ENCODE measurements at places on chromosomes 12 and 14.

DNA sequence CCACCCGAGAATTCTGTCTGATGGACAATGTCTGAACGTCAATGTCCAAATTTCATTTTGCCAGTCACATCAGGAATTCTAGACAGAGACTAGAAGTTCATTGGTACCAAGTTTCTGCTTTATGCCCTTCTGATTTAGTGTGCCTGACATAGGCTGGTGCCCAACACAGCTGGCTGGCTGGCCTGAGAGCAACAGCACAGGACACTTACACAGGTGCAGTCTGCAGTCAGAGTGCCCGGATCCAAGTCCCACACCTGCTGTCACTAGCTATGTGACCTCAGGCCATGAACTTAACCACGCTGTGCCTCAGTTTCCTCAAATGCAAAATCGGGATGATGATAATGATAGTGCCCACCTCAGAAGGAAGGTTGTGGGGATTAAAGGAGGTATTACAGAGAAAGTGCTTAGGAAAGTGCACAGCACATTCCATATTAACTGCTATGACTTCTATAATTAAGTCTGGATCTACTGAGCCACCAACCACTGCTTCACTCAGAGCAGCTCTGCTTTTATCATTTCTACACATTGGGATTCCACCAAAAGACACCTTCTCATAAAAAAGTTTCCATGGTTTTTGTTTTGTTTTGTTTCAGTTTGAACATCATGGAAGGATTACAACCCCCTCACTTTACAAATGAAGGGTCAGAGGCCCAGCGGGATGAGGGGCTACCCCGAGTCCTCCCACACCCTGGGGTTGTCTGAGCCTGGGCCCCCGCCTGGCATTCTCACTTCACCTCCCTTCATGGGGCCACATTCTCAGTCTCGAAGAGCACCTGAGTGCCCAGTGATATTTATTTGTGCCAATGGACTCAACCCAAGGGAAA lies 168.8 kb upstream of the BCL2L14 start:
- DNase-seq = no peak

- DNase-seq = no peak
Measured at GRCh38 chr14:92495027-92495426, 18.6 kb upstream of the RIN3 start.

DNA sequence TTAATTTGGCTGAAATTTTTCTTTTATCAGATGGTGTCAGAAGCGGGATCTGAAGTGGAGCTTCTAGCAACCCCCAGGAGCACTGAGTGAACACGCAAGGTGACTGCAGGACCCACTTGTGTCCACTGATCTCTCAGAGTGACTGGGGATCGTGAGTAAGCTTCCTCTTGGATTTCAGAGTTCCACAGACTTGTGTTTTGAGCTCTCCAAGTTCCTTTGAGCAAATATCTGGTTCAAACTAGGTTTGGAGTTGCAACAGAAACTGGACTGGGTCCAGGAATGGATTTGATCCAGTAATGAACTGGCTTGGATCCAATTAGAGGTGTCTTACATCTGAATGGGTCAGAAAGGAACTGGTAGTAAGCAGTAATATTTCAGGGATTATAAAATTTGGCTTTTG lies 24.7 kb upstream of the B4GALNT1 start:
- DNase-seq = no peak

- DNase-seq = no peak
Measured at GRCh38 chr12:6367969-6368892, 7.1 kb downstream of the SCNN1A start.

- no peak for DNase-seq
Measured at GRCh38 chr14:56100556-56100955, 17.7 kb upstream of the PELI2 start.

DNA sequence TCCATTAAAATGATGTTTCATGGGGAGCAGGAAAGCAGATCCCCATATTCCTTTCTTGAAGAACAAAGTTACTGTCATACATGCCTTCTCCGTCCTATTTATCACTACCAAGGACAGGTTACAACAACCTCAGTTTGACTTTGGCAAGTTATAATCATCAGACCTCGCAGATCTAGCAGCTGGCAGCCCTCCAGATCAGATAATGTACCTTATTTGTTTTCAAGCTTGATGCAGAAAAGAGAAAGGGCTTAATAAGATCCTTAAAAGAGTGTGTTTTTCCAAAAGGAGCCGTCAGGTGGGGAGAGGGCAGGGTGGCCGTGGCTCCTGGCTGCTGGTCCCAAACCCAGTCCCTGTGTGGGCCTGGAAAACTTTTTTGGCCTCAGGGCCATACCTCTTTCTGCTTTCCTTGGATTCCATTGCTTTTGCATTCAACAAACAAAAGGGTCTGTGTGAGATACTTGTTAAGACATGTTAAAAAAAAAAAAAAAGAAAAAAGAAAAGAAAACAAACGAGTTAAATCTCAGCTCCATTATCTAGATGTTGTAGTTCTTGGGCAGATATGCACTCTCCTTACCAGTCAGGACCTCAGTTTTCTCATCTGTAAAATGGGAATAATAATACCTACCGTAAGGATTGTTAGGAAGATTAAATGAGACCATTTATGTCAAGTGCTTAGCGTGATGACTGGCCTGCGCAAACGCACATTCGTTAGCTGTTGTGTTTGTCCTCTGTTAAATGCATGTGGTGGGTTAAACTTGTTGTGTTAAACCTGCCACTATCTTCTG lies 64.6 kb downstream of the B4GALNT3 start:
- no peak for DNase-seq

DNA sequence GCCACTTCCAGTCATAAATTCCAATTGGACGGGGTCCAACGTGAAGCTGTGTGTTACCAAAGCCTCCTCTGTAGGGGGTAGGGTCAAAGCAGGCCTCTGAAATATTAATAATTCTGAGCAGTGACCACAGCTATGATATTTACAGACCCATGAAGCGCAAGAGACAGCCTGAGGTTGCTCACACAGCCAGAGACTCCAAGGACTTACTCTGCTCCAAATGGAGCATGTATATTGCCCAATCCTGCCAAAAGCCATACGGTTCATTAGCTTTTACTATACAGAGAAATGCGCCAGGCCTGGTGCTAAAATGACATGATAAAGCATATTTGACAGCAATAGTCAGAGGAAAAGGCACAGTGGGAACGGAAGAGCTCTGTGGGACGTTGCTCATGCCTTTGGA lies 151.3 kb downstream of the PAH start:
- DNase-seq = no peak

DNA sequence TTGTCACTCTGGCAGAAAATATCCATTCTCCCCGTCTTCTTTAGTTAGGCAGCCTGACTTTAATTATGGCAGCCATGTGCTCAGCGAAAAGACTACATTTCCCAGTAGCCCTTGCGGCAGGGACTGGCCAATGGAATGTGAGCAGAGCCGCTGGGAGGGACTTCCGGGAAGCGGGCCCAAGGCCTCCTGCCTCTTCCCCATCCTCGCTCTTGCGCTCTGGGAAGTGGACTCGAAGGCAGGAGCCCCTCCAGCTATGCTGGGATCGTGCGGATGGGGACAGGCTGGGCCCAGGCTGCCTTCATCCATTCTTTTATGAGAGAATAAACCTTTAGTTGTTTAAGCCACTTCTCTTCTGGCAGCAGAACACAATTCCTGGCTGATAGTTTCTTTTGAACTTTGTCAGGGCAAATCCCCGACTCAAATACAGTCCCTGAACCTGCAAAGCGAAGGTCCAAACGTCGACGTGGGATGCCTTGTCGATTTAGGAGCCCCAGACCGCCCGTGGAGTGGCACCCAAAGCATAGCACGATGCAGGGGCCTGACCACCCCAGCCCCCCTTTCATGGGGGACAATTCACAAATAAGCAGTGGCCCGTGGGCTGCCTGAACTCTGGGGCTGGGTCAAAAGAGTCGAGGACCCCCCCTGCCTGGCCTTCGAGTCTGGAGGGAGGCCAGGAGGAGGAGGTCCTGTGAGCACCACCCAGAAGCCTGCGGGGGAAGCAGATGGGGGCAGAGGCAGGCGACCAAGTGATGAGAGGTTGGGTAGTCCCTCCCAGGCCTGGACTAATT lies 15.6 kb upstream of the LRTM2 start:
- peak; percentile 83 for DNase-seq

GRCh38 chr12:32603858-32604257 lies 75.2 kb upstream of the DNM1L start:
- no peak for DNase-seq

DNA sequence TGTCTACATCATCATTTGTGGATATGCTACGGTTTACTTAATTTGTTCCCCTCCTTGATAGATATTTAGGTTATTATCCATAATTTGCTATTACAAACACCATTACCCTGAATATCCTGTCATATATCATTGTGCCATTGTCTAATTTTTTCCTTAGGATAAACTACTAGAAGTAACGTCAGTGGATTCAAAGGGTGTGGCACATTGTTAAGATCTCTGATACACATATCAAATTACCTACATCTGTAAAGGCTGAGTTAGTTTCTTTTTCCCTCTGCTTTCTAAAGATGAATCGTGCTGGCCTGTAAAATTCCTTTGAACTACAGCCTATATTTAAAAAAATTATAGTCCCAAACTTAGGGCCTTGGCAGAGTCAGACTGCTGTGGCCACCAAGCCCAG lies 53.9 kb upstream of the STRN3 start:
- DNase-seq = no peak

DNA sequence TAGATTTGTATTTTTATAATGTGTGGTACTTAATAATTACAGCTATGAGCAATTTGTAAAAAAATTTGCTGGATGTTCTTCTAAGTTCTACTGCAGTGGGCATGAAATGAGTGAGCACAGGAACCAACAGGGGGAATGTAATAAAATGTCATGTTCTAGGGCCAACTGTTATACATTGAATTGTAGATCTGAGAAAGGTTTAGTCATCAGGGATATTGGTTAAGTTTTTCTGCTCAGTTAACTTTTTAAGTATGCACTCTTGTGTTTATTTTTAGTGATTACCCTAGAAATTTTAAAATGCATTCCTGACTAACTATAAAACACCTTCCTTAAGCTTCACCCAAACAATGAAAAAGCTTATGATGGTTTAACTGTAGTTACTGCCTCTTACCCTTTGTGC lies 101.8 kb downstream of the CAND1 start:
- no peak for DNase-seq

GRCh38 chr12:38102197-38102596 lies 214.4 kb upstream of the ALG10B start:
- no peak for DNase-seq

GRCh38 chr14:64708148-64709004 lies 4.2 kb downstream of the PLEKHG3 start:
- peak; percentile 91 for DNase-seq

DNA sequence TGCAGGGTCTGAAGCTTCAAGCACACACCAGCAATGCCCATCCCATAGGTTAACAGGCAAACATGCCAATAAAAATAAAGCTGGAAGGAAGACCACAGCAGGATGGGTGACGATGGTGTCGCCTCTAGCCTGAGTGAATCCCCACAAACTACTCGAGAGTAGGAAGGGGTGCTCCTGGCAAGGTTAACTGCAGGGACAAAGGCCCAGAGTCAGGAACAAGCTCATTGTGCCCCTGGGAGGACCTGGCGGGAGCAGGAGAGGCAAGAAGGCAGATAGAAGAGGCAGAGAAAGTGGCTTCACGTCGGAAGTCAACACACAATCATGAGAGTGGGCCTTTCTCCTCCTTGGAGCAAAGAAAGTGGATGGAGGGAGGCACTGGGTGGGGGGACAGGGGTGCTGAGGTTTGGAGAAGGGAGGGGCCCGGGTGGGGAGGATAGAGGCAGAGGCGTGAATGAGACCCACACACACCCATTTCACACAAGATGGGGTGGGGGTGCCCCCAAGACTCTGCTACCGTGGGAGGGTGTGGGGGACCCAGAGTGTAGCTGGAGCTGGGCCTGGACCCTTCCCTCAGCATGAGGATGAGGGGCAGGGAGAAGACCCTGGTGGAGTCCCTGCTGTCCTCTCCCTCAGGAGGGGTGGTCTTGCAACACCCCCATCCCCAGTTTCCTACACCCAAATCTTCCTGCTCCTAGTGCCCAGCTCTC lies 43.1 kb downstream of the DIO3 start:
- no peak for DNase-seq

DNA sequence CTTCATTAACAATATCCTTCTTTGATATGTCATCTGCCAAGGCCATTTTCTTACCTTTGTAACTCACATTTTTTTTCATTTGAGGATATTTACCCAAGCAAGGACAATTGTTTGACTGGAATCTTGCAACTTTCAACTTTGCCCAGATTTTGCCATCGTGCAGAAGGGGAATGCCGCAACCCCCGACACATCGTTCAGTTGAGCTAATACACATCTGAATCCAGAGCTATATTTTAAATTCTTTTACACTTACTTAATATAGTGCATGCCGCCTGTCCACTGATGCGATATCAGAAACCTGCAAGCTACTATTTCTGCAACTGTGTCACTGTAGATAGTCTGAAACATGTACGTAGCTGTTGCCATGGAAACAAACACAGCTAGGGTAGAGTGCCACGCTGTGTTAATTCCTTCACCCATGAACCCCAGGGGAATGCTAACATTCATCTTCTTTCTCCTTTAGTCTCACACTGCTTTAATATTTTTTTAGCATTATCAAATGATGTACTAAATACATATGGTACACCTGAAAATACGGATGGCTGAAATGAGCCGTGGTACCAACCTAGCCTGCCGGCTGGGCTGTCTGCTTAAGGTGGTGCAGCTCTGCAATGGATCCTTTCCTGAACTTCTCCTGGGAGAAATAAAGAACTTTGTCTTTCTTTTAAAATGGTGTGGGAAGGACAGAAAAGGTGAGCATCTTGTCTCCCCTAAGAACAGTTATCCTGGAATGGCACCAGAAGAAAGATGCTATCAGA lies 77.0 kb upstream of the FOXN3 start:
- DNase-seq = no peak

DNA sequence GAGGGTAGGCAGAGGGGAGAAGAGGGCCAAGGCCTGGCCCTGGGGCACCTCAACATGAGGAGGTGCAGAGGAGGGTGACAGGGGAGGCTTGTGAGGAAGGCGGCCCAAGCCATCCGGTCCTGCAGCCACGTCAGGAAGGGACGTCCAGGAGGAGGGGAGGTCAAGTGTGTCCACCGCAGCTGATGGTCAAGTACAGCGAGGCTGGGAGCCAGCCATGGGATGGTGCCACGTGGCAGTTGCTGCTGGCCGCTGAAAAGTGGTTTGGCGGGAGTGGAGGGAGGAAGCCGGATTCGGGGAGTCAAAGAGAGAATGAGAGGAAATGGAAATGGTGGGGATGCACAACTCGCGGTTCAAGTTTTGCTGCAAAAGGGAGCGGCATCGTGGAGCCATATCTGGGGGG lies 41.2 kb downstream of the PRIMA1 start:
- no peak for DNase-seq

GRCh38 chr12:112013601-112014402 lies 576 bp downstream of the ERP29 start:
- peak; percentile 62 for DNase-seq

GRCh38 chr12:663293-663871 lies at the start of gene NINJ2:
Gene NINJ2 (minus strand): TSS chr12:663445. CDS start chr12:663360, 85 bp downstream.
- no peak for DNase-seq

- DNase-seq = no peak
Measured at GRCh38 chr14:98926801-98927200, 345.2 kb downstream of the BCL11B start.

GRCh38 chr12:92745856-92746550 lies 43.2 kb downstream of the PLEKHG7 start:
- no peak for DNase-seq

Measured in CMK (cell line).